Natural killer cell treated with Interleukin-12 subunit alpha and Interleukin-12 subunit beta and Interleukin-15 and Interleukin-18, amount 100 ng/mL, for 72 hours (primary cell): ENCODE measurements at places on chromosomes 7 and 10.

- no peaks in the 10 kb centered on the region for H3K4me1 ChIP-seq
- H3K4me3 ChIP-seq: no peak overlapping the region
- H3K27me3 ChIP-seq: no peaks in the 10 kb centered on the region
- DNase-seq: no peak
- H3K27ac ChIP-seq: no peak overlapping the region
- H3K36me3 ChIP-seq: no peaks in the 10 kb centered on the region
These were observed 361.0 kb upstream of the CDC14C start for GRCh38 chr7:48563334-48563733.

DNA sequence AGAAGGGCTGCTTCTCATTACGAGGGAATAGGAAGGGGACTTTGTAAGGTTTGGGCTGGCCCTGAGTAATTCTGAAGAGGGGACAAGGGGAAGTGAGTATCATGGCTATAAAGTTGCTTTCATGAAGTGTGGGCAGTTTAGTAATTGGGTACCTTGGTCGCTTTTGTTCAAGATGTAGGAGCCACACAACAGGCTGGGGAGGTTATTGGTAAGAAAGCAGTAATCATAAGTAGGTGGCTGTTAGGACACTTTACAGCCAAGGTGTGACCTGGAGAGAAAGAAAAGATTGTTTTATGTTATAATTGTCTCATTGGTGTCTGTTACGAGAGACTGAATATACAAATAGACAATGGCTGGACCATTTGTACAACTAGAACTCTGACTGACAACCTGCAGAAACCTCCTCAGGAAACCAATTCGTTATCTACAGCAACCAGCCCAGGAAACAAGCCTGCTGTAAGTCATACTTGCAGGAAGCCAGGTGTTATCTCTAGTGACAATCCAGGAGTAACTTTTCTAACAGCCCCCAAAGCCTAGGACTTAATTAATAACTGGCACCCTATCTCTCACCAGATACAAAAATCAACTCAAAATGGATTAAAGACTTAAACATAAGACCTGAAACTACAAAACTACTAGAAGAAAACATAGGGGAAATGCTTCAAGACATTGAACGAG lies 5.0 kb upstream of the CCM2 start:
- no peaks in the 10 kb centered on the region for H3K36me3 ChIP-seq
- H3K27me3 ChIP-seq: no peaks in the 10 kb centered on the region
- no peak overlapping the region for H3K4me3 ChIP-seq
- no peak for DNase-seq
- peak overlapping the region; percentile 50 for H3K27ac ChIP-seq

DNA sequence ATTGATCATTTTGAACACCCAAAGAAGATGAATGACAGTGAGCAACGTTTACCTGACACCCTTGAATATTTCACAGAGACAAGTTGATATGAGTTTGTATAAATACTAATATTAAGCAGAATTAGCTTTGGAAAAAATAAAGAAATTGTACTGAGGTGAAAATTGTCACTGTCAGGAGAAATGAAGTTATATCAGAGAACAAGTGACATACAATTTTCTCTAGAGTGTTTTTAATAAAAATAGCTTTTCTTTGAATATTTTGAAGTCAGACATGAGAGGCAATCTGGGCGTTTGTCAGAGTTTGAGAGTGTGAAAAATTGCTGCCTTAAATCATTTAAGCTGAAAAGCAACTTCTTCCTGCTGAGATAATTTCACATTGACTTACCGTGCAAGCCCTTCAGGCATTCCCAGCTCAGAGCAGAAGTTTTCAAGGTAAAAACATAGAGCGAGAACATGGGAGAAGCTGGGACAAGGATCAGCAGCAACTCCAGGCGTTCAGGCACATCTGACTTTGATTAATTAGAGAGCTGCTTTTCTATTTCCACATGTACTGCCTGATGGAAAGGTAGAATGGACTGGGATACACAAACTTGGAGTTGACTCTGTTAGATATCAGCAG lies 535.9 kb downstream of the TFEC start:
- peaks cover 6% of the 10 kb centered on the region for H3K27me3 ChIP-seq
- no peak overlapping the region for H3K27ac ChIP-seq
- H3K4me3 ChIP-seq: no peak overlapping the region
- H3K36me3 ChIP-seq: no peaks in the 10 kb centered on the region
- no peaks in the 10 kb centered on the region for H3K4me1 ChIP-seq

- H3K36me3 ChIP-seq: peaks cover 18% of the 10 kb centered on the region
- H3K27ac ChIP-seq: no peak overlapping the region
- no peak overlapping the region for H3K4me3 ChIP-seq
- H3K27me3 ChIP-seq: no peaks in the 10 kb centered on the region
- peaks cover 25% of the 10 kb centered on the region for H3K4me1 ChIP-seq
These were observed 25.8 kb downstream of the NHLRC2 start for GRCh38 chr10:113880236-113880635.

GRCh38 chr7:66869660-66870450 lies 51.2 kb upstream of the TMEM248 start:
- DNase-seq: no peak
- H3K27me3 ChIP-seq: no peaks in the 10 kb centered on the region
- H3K27ac ChIP-seq: no peak overlapping the region
- no peak overlapping the region for H3K4me3 ChIP-seq

- peak overlapping the region; percentile 93 for H3K27ac ChIP-seq
- H3K36me3 ChIP-seq: peaks cover 41% of the 10 kb centered on the region
These were observed 81.2 kb upstream of the UCN3 start for GRCh38 chr10:5283305-5284158.

DNA sequence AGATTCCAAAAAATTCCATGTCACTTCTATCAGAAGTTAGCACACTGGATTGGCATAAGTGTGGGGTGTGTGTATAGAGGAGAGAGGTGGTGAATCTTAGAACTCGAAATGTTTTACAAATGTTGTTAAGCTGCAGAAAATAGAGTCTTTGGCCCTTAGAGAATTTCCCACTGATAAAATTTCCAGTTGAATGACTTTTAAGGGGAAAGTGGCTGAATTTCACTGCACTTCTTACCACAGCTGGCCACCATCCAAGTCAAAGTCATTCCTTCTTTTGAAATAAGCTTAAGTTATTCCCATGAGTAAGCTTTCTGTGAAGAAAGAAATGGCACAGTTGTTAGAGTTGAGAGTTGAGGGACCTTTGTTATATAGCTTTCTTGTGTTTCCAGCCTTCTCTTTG lies 13.9 kb downstream of the VCL start:
- peak overlapping the region; percentile 44 for H3K4me3 ChIP-seq
- no peaks in the 10 kb centered on the region for H3K27me3 ChIP-seq
- H3K27ac ChIP-seq: peak overlapping the region; percentile 78
- DNase-seq: no peak
- no peaks in the 10 kb centered on the region for H3K36me3 ChIP-seq

GRCh38 chr10:54554028-54554427 lies 247.0 kb downstream of the PCDH15 start:
- H3K36me3 ChIP-seq: no peaks in the 10 kb centered on the region
- H3K4me1 ChIP-seq: no peaks in the 10 kb centered on the region
- no peak overlapping the region for H3K27ac ChIP-seq

GRCh38 chr10:80687476-80687789 lies 149.7 kb downstream of the SH2D4B start:
- H3K4me3 ChIP-seq: no peak overlapping the region
- peaks cover 38% of the 10 kb centered on the region for H3K27me3 ChIP-seq
- no peaks in the 10 kb centered on the region for H3K36me3 ChIP-seq
- no peak for DNase-seq
- H3K4me1 ChIP-seq: no peaks in the 10 kb centered on the region

DNA sequence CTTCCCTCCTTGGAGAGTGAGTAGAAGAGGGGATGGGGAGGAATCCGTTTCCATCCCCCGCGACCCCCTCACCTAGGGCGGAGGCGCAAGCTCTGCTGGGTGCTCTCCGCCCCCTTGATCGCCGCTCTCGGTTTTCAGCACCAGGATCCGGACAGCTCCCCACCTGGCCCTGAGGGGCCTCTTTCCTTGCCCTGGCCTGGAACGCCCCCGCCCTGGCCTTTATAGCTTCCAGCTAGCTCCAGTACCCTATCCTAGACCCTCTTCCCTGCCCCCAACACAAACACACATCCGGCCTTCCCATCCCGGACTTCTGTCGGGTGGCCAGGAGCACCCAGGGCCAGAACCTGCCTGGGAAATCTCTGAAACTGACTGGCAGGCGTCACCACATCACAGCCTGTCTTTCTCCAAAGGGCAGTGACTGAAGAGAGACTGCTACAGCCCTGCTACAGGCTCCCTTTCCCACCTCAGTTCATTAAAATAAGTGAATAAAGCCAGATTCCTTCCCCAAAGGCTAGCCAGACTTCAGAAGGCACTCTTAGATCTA lies 72.3 kb upstream of the LEP start:
- no peak for DNase-seq
- H3K4me1 ChIP-seq: peaks cover 19% of the 10 kb centered on the region
- H3K4me3 ChIP-seq: peak overlapping the region; percentile 42

DNA sequence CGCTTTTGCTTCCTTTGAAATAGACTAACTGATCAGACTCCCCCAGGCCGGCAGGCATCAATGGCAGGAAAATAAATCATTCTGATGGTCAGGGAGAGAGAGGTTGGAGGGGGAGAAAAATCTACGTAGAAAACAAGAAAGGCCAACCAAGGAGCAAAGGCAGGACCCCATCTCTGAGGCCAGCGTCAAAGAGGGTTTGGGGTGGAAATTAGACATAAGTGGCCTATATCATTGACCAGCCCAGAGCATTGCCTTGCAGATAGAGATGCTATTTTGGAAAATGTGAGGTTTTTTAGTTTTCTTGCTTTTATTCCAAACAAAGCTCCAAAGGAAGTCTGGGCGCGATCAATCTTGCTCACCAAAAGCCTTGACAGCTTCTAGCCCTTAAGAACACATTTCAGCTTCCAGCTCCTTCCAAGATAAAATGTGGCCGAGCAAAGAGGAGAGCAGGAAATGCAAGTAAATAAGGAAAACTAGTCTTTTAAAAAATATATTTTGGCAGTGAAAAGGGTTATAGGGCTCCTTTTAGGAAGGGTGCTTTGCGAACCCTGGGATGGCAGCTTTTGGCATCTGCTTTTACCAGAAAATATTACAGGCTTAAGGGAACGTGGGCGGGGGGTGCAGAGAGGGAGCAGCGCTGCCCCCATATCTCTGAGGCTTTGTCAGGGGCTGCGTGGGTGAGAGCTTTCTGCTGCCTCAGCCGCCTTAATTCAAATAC lies 2.0 kb upstream of the HOXA2 start:
- peaks cover 19% of the 10 kb centered on the region for H3K4me1 ChIP-seq
- no peak for DNase-seq
- H3K4me3 ChIP-seq: no peak overlapping the region
- H3K27ac ChIP-seq: no peak overlapping the region
- peaks cover 17% of the 10 kb centered on the region for H3K36me3 ChIP-seq

- H3K27me3 ChIP-seq: no peaks in the 10 kb centered on the region
- DNase-seq: no peak
- peaks cover 10% of the 10 kb centered on the region for H3K4me1 ChIP-seq
- no peaks in the 10 kb centered on the region for H3K36me3 ChIP-seq
- H3K4me3 ChIP-seq: no peak overlapping the region
- no peak overlapping the region for H3K27ac ChIP-seq
These were observed 6.5 kb upstream of the AP5Z1 start for GRCh38 chr7:4768597-4769569.

DNA sequence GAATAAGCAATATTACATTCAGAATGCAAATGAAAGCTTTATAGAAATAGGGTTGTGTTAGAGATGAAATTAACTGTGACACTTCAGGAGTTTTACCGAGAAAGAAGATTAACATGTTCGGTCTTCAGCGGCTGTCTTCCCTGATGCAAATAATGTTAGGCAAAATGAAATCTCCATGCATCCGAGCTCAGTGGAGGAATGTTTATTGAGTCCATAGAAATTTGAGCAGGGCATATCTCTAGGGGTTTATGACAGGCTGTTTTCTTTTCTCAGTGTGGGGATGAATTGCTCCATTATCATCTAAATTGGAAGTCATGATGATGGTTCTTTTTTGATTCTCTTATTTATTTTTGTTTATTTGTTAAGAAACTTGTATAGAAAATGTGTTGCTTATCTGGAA lies 31.7 kb downstream of the DYNC1I1 start:
- no peaks in the 10 kb centered on the region for H3K36me3 ChIP-seq
- no peak overlapping the region for H3K27ac ChIP-seq
- no peaks in the 10 kb centered on the region for H3K4me1 ChIP-seq
- no peak overlapping the region for H3K4me3 ChIP-seq
- peaks cover 36% of the 10 kb centered on the region for H3K27me3 ChIP-seq

- H3K27ac ChIP-seq: no peak overlapping the region
- H3K36me3 ChIP-seq: no peaks in the 10 kb centered on the region
- no peaks in the 10 kb centered on the region for H3K27me3 ChIP-seq
- H3K4me1 ChIP-seq: peaks cover 22% of the 10 kb centered on the region
- no peak for DNase-seq
These were observed 11.6 kb downstream of the PALD1 start for GRCh38 chr10:70490142-70490541.

DNA sequence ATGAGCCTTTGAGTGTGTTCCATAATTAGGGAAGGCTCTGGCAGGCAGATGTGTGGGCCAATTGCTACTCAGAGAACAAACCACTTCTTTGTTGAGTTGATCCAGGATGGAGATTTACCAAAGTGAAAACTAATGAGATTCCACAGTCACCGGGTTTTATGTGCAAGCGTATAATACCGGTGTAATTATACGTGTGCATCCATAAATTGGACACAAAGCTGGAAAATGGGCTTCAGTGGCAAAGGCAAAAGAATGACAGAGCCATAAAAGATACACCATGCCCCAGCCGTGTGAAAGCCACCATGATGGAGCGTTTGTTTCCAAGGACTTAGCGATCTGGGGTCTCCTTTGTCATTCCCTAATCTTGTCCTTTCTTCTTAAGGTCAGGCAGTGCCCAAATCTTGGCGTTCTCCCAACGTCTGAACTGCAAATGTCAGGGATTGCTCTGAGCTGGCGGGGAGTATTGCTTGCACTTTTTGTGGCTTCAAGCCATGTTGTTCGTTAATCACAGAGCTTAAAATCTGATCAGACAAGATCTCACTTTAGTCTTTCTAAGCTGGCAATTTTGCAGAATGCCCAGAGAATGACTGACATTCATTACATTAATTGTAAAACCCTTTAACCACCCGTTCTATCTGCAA lies 70.1 kb downstream of the NPTX2 start:
- peaks cover 9% of the 10 kb centered on the region for H3K27me3 ChIP-seq
- peaks cover 4% of the 10 kb centered on the region for H3K36me3 ChIP-seq

DNA sequence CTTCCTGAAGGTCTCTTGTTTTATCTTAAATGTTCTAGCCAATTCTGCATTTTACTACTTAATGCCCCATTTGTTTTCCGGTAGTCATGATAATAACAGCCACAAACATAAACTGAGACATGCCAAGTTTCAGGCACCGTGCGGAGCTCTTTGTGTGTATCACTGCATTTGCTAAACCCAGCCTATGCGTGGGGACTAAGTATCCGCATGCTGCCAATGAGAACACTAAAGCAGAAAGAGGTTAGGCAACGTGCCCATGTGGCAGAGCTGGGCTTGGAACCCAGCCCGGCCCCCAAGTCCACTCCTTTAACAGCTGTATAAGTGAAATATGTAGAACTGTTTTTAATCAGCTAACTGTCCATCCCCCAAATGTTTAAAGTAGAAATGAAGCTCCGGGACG lies 54.1 kb downstream of the SLIT1 start:
- H3K4me1 ChIP-seq: no peaks in the 10 kb centered on the region
- no peaks in the 10 kb centered on the region for H3K27me3 ChIP-seq
- no peak overlapping the region for H3K27ac ChIP-seq
- no peak overlapping the region for H3K4me3 ChIP-seq
- no peak for DNase-seq

- H3K36me3 ChIP-seq: no peaks in the 10 kb centered on the region
- H3K27ac ChIP-seq: no peak overlapping the region
- DNase-seq: no peak
- H3K4me1 ChIP-seq: no peaks in the 10 kb centered on the region
These were observed 29.4 kb downstream of the DNAJB9 start for GRCh38 chr7:108598914-108599580.
